ENCODE measurements at places on chromosomes 13 and 19.

GRCh38 chr19:13881692-13882418 is 4.9 kb downstream of the NANOS3 start:
- DNase-seq = peak; percentile 41

DNA sequence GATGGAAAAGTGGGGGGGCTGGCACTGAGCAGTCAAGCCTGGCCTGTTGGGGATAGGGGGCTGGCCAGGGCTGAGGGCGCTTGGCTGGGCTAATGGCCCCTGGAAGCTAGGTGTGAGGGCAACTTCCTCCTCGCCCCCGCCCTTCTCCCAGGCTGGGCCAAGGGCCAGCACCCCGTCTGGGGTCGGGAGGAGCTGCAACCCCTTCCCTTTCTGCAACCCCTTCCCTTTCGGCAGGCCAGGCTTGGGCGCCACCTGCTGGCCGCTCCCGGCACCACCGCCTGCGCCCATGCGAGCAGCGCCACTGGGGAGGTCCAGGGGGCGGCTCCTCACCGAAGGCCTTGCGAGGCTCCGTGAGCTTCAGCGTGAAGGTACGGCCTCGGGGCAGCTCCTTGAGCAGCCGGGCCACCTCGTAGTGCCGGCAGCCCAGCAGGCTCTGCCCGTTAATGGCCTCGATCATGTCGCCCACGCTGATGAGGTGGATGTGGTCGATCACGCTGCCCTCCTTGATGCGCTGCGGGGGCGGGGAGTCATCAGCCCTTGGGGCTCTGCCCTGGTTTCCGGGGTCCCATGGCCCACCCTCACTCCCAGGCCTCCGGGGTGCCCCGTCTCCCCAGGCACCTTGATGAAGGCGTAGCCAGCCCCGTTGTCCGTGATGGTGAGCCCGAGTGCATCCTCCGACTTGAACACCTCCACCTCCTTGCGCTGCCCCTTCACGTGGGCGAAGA is 5.0 kb upstream of the PTGER1 start:
- peak; percentile 81 for DNase-seq

GRCh38 chr13:84571264-84571663 is 689.0 kb upstream of the SLITRK1 start:
- DNase-seq = no peak

- DNase-seq = no peak
Observed at GRCh38 chr19:8680676-8681344, 17.8 kb downstream of the ACTL9 start.

DNA sequence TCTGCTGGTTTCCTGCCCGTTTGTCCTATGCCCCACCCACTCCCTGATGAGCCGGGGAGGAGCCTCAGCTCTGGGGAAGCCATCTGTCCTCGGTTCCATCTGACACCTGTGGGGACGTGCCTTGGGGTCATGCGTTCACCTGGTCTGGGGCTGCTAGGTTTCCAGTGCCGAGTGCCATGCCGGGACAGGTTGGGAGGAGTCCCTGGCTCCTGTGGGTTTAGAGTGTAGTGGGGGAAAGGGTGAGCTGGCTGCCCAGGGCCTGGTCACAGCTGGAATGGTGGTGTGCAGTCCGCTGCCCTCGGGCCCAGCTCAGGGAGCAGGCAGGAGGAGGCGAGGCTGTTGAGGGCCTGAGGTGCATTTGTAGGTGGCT is 2.5 kb downstream of the KDM4B start:
- peak; percentile 30 for DNase-seq

DNA sequence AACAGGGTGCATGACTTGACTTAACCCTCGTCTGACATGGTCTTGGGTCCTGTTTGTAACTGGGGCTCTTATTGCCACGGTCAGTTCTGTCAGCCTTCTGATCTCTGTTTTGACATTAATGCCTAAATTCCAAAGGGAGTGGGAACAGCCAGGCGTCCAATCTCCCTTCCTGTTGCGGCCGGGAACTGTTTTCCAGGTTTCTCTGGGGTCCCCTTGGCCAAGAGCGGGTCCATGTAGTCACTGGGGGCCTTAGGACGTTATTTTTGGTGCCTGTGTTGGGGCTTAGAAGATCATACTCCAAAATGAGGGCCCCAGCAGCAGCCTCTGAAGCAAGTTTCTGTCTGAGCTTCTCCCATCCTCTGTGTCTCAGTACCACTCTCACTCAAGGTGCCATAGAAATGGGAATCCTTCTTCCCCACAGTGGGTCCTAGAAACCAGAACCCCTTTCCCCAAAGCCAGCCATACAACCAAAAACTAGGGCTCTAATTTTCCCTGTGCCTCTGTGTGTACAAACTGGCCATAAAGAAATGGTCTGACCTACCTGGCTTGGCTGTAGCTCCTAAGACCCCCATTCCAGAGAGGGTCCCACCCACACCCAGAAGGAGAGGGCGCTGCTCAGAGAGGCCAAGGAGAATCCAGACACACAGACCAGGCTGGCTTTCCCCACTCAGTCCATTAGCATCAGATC is 50.4 kb downstream of the C13orf46 start:
- DNase-seq = no peak

GRCh38 chr19:11652492-11652891 is 55.2 kb downstream of the ZNF627 start:
- DNase-seq = no peak

- DNase-seq = no peak
Observed at GRCh38 chr13:97068151-97068550, 73.9 kb upstream of the OXGR1 start.

All from activated T-cell treated with anti-CD3 and anti-CD28 coated beads, Interleukin-2, amount 50 U/mL, for 1 hour (primary cell).